ENCODE measurements at places on chromosomes 6 and 20. TPM values are rescaled to one million over a fixed set of nuclear protein-coding genes. Genes with fewer than 3 reads are reported as not detected.

The PACRG gene
- total RNA-seq: 7.2 TPM

DNA sequence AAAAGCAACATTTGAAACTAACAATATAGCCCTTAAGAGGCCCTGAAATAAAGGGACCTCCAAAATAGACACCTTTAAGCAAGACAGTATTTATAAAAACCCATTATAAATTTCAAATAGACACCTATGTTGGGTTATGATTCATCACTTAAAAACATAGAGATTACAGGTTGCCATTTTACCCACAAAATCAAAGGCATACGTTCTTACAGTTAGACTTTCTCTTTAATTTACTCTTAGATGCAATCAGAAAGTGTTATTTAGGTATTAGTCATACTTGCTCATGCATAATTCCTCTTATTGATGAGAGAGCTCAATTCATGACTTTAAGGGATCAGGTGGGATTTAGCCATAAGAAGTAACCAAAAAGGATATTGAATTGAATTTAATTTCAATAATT lies 51.5 kb upstream of the TMEM200A start:
- no peak for DNase-seq

DNA sequence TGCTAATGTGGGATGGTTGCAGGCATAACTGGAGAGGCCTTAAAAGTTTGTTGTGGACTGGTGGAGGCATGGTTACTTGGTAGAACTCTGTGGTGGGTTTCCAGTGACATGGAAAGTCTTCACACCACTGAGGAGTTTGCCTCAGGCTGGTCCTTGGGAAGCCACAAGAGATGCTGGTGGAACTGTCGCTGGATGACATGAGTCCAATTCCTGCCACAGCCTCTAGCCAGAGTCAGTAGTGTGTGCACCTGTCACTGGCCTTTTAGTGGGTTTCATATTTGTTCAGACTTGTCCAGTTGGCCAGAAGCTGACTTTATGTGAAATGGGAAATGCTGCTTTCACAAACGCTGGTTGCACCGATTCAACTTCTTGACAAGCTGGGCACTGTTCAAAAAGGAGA lies 13.7 kb upstream of the SRSF12 start:
- no peak for DNase-seq

GRCh38 chr20:43492101-43492500 lies 15.4 kb upstream of the L3MBTL1 start:
- DNase-seq: no peak

The COL21A1 gene
- total RNA-seq: 15.5 TPM

DNA sequence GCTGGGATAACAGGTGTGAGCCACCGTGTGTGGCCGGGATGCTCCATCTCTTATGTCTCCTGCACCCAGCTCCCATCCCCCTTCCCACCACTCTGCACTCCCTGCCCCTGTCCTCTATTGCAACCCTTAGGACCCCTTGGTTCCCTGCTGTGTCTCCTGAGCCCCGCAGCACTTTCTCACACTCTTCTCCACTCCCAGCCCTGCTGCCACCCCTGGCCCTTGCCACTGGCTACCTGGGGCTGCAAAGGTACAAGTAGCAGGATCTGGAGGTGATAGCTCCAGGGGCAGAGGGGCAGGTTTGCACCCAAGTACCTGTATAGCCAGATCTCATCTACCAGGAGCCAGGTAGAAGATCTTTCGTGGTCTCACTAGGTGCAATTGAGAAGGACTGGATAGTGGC lies 6.6 kb upstream of the CPXM1 start:
- DNase-seq: no peak

The PLCB1 gene
- 54.5 TPM for total RNA-seq

- DNase-seq: no peak
Measured at GRCh38 chr20:40980106-40980827, 48.4 kb upstream of the TOP1 start.

DNA sequence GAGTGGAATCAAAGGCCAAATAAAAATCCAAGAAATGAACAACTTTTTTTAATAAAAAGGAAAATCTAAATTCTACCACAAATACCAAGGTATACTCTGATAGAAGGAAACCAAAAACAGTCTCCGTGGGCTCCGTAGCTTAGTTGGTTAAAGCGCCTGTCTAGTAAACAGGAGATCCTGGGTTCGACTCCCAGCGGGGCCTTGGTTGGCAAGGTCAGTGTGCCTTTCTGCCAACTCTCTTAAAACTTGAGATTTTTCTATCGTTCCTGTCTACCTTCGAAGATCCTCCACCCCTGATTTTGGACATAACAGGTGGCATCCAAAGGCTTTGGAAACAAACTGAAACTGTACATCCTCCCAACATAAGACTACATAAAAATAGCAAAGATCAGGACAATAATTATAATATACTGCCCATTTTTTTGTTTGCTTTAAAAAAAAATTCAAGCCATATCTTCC lies 197.9 kb downstream of the TRIM27 start:
- DNase-seq: no peak

- DNase-seq: no peak
Measured at GRCh38 chr6:33886673-33887144, 82.9 kb upstream of the MLN start.

GRCh38 chr6:84902354-84902928 lies 138.0 kb upstream of the TBX18 start:
- no peak for DNase-seq

GRCh38 chr6:117480651-117481050 lies 1.8 kb upstream of the DCBLD1 start:
- DNase-seq: no peak

DNA sequence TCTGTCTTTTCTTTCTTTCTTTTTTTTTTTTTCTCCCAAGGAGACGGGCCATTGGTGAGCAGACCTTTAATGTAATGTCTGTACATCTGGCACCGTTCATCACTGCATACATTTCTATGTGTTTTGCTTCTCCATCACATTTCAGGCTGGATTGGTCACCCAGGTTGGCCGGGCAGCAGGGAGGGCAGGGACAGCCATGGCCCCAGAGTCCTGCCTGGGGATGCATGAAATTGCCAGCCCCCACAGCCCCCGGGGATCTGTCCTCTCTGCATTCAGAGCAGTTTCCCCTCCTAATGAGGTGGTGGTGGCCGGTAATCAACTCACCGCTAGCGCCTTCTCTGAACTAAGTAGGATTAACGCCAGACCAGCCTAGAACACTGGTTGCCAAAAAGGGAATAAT lies 50.4 kb downstream of the APCDD1L start:
- no peak for DNase-seq

DNA sequence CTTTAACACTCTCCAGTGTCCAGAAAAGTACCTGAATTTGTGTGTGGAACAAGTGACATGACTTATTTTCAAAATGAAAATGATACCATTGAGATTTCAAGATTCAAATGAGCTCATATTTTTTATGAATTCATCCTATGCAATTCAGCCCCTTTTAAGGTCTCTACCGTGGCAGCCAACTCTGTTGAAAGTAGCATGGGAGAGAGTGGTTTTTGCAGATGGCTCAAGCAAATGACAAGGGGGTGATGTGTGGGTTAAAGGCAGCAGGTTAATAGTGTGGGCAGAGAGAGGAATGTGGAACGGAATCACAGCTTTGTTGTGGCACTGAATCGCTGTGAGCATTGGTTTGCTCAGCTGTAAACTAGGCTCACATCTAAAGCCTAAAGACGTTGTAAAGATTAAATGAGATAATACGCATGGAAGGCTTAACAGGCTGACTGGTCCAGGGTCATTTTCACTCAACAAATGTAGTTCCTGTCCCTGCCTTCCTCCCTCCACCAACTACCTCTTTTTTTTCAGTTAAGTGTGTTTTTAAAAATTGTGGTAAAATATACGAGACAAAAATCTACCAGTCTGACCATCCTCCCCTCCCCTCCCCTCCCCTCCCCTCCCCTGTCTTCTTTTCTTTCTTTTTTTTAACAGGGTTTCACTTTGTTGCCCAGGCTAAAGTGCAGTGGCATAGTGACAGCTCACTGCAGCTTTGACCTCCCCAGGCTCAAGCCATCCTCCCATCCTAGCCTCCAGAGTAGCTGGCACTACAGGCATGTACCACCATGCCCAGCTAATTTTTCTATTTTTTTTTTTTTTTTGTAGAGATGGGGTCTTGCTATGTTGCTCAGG lies 114.7 kb upstream of the ZNF217 start:
- no peak for DNase-seq

The LGSN gene
- total RNA-seq: not detected

The FBXO9 gene
- 39.6 TPM for total RNA-seq

DNA sequence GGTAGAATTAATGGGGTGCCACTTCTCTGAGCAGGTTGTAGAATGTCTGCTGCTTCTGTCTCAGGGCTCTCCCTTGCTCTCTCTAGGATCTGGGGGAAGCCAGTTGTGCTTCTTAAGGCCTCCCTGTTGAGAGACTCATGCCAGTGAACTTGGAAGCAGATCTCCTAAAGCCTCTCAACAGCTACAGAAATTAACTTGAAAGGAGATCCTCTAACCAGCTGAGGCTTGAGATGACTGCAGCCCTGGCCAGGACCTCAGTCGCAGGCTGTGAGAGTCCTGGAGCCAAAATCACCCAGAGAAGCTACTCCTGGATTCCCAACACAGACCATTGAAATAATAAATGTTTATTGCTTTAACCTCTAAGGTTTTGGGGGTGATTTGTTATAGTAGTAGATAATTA lies 180.2 kb upstream of the MARCKS start:
- DNase-seq: no peak

DNA sequence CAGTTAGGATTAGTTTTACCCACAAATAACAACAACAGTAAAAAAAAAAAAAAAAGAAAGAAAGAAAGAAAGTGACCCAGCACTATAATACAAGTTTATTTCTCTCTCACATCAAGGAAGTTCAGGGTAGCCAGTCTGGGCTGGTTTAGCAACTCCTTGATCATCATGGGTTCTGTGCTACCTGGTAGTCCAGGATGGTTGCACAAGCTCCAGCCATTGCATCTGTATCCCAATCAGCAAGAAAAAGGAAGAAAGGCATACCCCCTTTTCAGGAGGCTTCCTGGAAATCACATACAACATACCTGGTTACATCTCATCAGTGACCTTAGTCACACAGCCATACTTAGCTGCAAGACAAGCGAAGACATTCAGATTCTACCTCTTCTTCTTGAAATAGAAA lies 128.5 kb downstream of the MTHFD1L start:
- DNase-seq: no peak

GRCh38 chr20:34549291-34549928 lies 9.1 kb upstream of the MAP1LC3A start:
- DNase-seq: no peak

- DNase-seq: no peak
Measured at GRCh38 chr6:116158641-116159040, 32.7 kb upstream of the COL10A1 start.

The VNN1 gene
- 0.09 TPM for total RNA-seq

The RIPOR3 gene
- 2.7 TPM for total RNA-seq

DNA sequence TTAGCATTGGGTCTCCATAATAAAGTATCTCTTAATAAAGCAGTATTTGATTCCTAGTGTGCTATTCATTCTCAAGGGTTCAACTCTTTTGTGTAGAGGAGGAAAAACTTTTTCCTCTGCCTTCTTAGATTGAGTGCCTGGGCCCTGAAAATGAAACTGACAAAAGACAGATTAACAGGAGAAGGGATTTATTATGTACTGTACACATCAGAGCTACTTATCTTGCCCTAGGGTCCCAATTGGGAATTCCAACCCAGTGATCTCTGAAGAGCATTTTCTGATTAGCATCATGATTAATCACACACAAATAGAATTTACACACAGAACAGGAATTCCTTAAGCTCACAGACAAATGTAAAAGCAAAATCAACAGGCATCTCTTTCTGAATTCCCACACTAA lies 128.9 kb downstream of the CD164 start:
- DNase-seq: no peak

The SLC22A2 gene
- total RNA-seq: 0.36 TPM

The TRAPPC3L gene
- total RNA-seq: not detected

DNA sequence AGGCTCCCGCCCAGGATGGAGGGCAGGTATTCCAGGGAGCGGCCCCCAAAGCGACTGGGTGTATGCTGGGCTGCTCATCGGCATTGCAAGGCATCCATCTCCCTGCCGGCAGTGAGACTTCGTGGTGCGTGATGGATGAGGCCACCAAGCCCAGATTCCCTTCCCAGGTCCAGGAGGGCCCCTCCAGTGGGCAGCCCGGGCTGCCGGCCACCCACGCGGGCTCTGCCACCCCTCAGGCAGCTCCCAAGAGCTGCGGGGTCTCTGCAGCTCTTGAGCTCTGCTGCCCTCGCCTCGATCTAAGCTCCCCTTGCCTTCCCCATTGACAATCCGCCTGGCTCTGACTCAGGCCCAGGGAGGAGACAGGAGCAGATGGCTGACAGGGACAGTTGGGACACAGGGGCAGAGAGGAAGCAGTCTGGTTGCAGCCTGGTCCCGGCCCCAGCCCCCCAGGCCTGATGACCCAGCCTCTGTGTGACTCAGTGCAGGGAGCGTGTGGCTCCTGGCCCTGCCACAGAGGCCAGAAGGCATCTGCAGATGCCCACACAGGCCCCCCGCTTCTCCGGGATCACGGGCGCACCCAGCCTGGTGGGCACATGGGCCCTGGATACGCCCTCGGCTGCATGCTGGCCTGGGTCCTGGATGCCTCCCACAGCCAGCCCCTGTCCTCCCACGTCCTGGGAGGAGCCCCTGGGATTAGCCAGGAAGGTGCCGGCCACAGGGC lies 33.0 kb downstream of the SLCO4A1 start:
- DNase-seq: peak; percentile 45

- no peak for DNase-seq
Measured at GRCh38 chr20:23101696-23102406, 15.7 kb upstream of the CD93 start.

DNA sequence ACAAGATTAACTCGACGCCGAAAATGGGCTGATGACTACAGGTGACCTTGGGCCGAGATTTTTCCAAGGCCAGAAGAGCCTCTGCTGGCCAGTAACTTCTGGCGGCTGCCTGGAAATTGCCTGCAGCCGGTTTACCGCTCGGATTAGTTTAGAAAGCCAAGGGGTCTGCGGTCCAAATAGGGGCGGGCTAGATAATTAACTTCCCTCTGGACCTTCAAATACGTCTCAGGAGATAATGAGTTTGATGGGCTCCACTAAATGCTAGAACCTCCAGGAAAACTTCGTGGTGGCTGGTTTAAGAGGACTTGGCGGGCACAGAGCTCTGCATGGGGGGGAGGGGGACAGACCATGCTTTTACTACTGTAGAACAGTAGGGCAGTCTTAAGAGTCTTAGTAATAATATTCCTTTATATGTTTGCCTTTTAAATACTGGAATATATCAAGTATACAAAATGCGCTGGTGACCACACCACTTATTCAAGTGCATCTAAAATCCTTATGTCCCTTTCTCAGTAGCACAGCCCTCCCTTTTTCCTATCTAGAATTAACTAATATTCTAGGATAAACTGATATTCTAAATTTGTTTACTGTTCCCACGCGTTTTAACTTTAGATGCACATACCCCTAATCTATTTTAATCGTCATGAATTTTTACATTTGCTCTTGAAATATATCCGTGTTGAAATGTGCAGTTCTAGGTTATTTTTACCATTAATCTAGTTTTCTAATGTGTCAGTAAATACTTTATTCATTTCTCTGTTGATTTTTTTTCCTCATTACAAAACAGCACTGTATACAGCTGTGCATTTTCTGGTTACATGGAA lies 107.5 kb upstream of the PRSS16 start:
- no peak for DNase-seq

The ANKRD60 gene
- total RNA-seq: not detected
